Dermis blood vessel endothelial cell (primary cell): ENCODE measurements at places on chromosomes 3 and 15. TPM values are rescaled to one million over a fixed set of nuclear protein-coding genes. Genes with fewer than 3 reads are reported as not detected.

GRCh38 chr3:3201611-3202010, 22.1 kb upstream of the CRBN start:
- no peak for DNase-seq

Gene SH2D7
- total RNA-seq = not detected in 2 replicates

GRCh38 chr3:197730200-197730599, 6.5 kb downstream of the RUBCN start:
- no peak for DNase-seq

Gene ZBTB38
- total RNA-seq = 92.4 and 113 TPM in 2 replicates

DNA sequence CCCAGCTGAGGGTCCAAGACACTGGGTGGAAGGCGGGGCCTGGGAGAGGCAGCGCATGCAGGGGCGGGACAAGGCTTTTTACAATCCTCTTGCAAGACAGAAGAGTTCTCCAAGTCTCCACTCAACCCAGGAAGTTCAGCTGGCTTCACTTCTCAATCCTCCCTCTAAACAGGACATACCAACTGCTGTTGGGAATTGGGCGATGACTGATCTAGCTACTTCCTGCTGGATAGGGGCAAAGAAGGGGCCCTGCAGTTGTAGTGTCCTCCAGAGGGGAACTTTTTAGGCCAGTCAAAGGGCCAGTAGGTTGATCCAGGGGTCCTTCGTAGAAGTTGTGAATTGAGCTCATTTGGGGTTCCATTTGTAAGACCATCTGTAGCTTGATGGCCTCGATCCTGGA, 94.6 kb upstream of the TERB2 start:
- no peak for DNase-seq

Gene ZBTB47
- total RNA-seq = 13.9 and 19.6 TPM in 2 replicates

- no peak for DNase-seq
Observed at GRCh38 chr3:72163809-72164634, 379.1 kb upstream of the PROK2 start.

GRCh38 chr15:38069511-38070011, 135.1 kb downstream of the TMCO5A start:
- peak; percentile 74 for DNase-seq

Gene TM4SF18
- 363 and 529 TPM in 2 replicates for total RNA-seq

- DNase-seq = no peak
Observed at GRCh38 chr15:48432688-48433087, 101.5 kb downstream of the DUT start.

- peak; percentile 83 for DNase-seq
Observed at GRCh38 chr3:189967254-189967865, 153.3 kb downstream of the P3H2 start.

DNA sequence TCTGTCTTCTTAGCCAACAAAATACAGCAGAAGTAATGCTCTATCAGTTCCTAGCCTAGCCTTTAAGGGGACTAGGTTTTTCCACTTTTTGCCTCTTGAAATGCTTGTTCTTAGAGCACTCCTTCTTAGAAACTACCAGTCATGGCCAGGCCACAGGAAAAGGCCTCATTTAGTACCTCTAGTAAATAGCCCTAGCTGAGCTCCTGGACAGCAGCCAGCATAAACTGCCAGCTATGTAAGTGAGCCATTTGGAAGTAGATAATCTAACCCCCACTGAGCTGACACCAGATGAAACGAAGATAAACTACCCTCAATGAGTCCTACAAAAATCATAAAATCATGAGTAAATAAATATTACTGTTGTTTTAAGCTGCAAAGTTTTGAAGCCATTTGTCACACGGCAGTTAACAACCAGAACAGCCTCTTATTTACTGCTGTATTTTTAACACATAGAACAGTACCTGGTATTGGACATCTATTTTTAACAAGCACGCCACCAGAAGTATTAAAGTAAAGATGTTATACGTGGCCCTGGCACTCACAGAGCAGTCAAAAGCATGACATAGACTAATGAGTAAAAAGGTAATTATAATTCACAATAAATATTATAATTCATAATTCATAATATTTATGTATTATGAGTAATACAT, 12.0 kb downstream of the TBC1D5 start:
- peak; percentile 40 for DNase-seq

GRCh38 chr15:29309139-29309538, 39.5 kb upstream of the NSMCE3 start:
- DNase-seq = no peak

GRCh38 chr3:43953814-43954692, 263.3 kb downstream of the ABHD5 start:
- DNase-seq = no peak

GRCh38 chr3:168088106-168088720, 7.5 kb downstream of the GOLIM4 start:
- DNase-seq = peak; percentile 20

Gene ALG1L2
- total RNA-seq = not detected in 2 replicates

- no peak for DNase-seq
Observed at GRCh38 chr15:25182098-25182478, 227.3 kb downstream of the SNRPN start.

Gene TATDN2
- total RNA-seq = 11.4 and 13.8 TPM in 2 replicates

DNA sequence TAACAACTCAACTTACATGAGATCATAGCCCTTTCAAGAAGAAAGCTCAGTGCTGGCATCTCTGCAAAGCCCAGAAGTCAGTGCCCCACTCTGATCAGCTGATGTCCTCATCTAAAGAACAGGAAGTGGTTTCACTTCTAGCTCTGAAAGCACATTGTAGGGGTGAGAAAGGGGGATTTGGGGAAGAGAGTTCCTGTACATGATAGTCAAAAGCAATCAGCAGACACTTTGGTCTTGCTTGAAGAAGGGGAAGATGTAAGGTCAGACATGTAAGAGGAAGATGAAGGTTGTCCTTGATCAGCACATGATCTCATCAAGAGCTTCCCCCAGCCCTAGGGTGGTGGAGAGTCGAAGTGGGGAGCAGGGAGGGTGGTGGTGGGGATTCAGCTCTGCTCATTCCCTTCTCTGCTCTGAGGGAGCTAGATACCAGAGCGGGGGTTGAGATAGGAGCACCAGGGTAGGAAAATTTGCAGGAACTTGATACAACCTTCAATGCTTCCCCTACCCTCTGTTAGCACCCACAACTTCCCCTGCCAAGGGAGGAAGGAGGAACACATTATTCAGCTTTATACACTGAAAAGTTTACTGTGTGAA, 76.4 kb upstream of the ETV5 start:
- no peak for DNase-seq

DNA sequence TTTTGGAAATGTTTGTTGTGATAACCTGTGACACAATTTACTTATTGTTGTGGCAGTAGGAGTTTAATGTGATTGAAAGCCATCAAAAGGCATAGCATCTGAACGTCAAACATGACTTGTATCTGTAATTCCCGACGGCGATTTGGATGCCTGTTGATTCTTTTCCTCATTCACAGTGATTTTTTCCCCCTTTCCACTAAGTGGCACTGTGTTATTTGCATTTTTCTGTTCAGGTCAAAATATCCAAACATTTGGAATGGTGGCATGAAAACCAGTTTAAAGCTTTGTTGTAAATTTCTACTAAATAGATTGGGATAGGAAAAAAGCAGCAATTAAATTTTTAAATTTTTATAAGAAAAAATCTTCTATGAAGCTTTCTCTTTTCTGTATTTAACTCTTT, 259.9 kb upstream of the KCNH8 start:
- no peak for DNase-seq

Gene PRKAR2A
- total RNA-seq = 35.6 and 50.8 TPM in 2 replicates

DNA sequence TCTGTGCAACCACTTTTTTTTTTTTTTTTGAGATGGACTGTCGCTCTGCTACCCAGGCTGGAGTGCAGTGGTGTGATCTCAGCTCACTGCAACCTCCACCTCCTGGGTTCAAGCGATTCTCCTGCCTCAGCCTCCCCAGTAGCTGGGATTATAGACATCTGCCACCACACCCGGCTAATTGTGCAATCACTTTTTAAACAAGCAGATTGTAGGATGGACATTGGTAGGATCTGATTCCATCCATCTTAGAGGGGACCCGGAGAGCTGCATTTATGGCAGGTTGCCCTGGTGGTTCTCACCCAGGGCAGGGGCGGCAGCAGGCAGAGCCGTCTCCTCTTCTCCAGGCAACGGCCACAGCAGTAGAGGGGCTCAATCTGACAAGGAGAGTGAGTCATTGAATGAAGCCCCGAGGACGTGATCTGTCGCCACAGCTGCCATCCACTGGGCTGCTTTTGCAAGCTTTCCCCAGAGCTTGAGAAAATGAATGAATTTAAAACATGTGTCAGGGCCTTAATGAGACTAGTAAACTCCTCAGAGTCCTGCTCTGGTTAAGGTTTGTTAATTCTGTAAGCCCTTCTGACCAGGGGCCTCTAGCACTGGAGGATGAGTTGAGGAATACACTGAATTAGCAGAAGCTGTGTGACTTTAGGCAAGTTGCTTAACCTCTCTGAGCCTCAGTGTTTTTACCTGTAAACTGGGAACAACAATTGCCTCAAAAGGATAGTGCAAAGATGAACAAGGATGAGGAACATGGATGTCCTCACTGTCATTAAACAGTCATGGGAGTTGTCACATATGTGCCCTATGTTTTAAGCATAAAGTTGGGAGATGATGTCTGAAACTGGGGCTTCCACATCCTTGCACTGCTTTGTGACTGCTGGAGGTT, 129.1 kb downstream of the ASB7 start:
- DNase-seq = no peak

GRCh38 chr3:32203854-32204253, 34.6 kb upstream of the CMTM8 start:
- peak; percentile 39 for DNase-seq

DNA sequence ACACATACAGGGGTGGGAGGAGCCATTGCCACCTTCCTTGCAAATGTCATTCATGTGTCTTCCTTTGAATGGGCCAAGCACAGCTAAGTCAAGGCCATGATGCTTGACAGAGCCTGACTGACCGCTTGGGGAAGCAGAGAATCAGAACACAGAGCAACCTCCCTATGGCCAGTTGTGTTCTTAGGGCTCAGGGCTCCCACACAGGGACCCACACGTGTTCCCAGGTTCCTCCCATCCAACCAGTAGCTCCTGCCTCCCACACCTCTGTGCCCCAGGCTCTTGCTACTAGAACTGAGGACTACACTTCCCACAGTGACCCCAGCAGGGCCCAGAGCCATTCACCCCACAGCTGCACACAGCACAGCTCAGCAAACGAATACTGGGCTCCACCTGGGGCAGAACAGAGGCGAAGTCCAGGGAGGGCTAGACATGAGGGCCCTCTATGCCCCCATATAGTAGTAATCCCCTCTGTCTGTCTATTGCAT, 42.9 kb downstream of the KLF15 start:
- no peak for DNase-seq

GRCh38 chr3:42195879-42196330, 70.1 kb downstream of the CCK start:
- DNase-seq = no peak

GRCh38 chr3:97928986-97929385, 43.2 kb downstream of the RIOX2 start:
- no peak for DNase-seq

Gene ZIC4
- total RNA-seq = not detected in 2 replicates

Gene ZFAND6
- 144 and 153 TPM in 2 replicates for total RNA-seq

DNA sequence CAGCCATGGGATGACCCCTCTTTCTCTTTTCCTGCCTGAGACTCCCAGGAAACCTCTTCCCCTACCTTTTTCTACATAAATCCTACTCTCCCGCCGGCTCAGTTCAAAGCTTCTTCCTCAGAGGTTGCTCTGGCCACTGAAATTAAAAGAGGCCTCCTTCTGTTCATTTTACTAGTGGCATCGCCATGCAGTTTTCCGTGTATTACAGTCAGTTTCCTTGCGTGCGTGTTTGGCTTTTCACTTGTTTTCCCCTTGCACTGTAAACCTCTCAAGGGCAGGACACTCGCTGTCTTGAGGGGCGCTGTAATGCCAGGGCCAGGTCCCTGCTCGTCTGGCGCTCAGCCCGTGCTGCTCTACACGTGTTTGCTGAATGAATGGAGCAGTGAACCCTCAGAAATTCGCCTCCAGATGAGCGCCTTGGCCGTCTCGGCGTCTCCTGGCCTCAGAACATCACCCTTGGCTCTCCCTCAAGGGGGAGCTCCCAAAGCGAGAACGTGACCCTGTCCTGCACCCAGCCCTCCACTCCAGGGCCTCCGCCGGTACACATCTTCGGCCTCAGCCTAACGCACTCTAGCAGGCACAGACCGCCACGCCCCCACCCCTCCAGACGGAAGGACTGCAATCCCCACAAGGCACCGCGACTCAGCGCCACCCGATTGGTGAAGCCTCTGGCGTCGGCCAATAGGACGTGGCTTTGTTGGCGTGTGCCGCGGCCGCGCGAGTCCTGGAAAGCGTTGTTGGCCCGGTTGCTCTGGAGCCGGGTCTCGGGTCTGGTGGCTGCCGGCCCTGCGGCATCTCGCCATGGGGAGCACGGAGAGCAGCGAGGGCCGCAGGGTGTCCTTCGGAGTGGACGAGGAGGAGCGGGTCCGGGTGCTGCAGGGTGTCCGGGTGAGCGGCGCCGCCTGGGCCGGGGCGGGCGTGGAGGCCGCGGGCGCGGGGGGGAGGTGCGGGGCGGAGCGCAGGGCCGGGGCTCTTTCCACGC, at the start of gene CHCHD6:
Gene CHCHD6, plus strand, starts transcription at position 729 of the 982 bp plus-strand sequence. Its CDS starts 73 bp downstream, at position 802.
- DNase-seq = peak; percentile 97

Gene PEX5L
- not detected in 2 replicates for total RNA-seq

DNA sequence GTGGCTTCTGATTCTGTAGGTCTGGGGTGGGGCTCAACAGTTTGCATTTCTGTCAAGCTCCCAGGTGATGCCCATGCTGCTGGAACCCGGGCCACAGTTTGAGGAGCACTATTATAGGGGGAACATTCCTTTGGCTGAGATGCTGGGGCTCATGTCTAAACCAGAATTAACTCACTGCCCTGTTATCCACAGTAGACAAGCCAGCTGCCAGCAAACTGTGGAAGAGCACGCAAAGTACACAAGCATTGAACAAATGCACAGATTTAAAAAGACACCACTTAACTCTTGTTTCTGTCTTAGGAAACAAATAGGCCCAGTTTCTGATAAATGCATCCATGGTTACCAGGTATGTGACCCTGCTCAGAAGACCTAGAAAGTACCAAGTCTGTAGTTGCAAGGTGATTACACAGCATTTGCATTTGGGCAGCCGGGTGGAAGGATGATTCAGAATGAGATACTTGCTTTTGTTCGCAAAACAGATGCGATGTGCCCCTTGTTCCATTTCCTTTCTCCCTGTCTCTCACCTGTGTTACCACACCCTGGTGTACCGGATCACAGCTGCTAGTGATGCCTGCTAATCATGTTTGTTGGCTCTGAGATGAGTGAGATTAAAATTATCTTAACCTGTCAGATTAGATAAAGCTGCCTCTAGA, 12.4 kb downstream of the GYG1 start:
- no peak for DNase-seq

DNA sequence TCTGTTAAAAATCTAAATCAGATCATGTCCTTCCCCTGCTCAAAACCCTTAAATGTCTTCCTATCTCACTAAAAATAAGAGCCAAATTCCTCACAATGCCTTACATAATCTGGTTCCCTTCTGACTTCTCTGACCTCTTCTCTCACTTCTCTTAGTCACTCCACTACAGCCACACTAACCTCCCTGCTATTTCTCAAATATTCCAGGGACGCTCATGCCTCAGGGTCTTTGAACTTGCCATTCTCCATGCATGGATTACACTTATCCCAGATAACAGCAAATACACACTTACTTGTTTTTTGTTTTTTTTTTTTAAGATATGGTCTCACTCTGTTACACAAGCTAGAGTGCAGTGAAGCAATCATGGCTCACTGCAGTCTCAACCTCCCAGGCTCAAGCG, 8.5 kb downstream of the TP53BP1 start:
- DNase-seq = no peak

Gene CCDC13
- 0.28 and 1.0 TPM in 2 replicates for total RNA-seq
